NCI-H1436 (cell line): ENCODE measurements at places on chromosomes 5 and 9.
A peak's percentile ranks its signal among the peaks of the same experiment; 100 is the strongest.

GRCh38 chr9:129932303-129933151 lies 97.3 kb downstream of the USP20 start:
- no peak for DNase-seq

GRCh38 chr9:83155733-83156132 lies 92.8 kb upstream of the RASEF start:
- no peak for DNase-seq

- no peak for DNase-seq
Measured at GRCh38 chr5:148957591-148958202, 105.2 kb downstream of the SH3TC2 start.

- no peak for DNase-seq
Measured at GRCh38 chr5:55231029-55231918, 2.1 kb downstream of the CCNO start.

- no peak for DNase-seq
Measured at GRCh38 chr5:989961-990530, 18.6 kb upstream of the NKD2 start.

DNA sequence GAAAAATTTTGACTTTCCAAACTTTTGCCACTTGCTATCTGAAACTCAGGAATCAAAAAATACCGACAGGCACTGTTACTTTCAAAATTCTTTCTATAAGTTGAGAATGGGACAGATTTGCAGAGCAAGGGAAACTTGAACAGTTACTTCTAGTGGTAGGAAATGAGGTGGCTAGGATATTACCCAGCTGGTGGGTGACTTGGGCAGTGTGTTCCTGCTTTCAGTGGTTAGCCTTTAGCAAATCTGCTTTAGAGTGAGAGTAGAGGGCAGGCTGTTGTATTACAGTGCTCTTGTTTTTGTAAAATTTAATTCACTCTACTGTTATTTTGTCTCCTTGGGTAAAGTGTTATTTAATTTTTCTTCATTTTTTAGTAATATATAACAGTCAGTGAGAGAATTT lies 40.2 kb upstream of the ROPN1L start:
- DNase-seq, result no peak

GRCh38 chr5:33091571-33092363 lies 349.0 kb upstream of the TARS1 start:
- no peak for DNase-seq

GRCh38 chr9:26983340-26983739 lies 22.1 kb downstream of the LRRC19 start:
- DNase-seq, result no peak

DNA sequence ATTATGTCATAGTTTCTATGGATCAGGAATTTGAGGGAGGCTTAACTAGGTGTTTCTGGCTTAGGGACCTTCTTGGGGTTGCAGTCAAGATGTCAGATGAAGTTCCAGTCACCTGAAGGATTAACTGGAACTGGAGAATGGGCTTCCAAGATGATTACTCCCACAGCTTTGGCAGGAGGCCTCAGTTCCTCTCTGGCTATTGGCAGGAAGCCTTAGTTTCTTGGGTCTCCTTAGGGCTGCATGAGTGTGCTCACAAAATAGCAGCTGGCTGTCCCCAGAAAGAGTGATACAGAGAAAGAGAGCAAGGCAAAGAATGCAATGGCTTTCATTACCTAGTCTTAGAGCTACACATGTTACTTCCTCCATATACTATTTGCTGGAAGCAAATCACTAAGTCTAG lies 138.1 kb upstream of the TLE4 start:
- DNase-seq, result no peak

DNA sequence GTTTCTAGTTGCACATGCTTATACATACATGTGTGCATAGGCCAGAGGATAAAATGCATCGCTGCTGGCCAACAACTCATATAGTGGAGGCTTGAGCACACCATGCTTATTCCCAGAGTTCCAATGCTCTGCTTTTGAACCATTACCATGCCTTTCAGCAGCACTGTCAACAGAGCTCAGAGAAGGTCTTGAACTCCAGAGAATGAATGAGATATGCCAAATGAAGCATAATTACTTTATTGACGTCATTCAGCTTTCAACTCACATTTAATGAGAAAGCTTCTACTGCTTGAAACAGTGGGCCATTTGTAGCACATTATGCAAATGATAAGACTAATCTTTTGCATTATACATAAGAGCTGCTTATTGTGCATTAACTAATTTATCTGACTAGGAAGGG lies 765.3 kb upstream of the GRAMD2B start:
- DNase-seq, result peak; percentile 68

- DNase-seq, result no peak
Measured at GRCh38 chr5:123700624-123701287, 188.8 kb downstream of the CSNK1G3 start.

GRCh38 chr5:38134810-38135209 lies 123.5 kb upstream of the EGFLAM start:
- no peak for DNase-seq

GRCh38 chr5:121967187-121967586 lies 5.4 kb downstream of the SRFBP1 start:
- no peak for DNase-seq

- DNase-seq, result no peak
Measured at GRCh38 chr9:97714435-97714834, 17.3 kb upstream of the XPA start.

DNA sequence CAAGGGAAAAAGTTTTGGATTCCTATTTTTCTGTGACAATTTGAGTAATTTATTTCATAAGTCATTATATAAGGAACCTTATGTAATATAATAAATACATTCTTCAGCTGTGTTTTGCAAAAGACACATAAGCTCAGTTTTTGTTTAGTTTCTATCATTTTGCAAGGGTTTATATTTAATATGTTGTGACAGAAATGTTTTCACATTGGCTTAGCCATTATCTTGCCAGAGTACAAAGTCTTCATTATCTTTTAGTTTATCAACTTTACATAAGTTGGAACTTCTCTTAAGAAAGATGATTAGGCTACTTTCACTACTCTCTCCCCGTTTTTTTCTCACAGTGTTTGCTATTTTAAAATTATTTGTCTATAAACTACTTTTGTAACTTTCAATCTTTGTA lies 54.8 kb downstream of the ERCC6L2 start:
- DNase-seq, result no peak
